ENCODE measurements at places on chromosomes 7 and 10.

DNA sequence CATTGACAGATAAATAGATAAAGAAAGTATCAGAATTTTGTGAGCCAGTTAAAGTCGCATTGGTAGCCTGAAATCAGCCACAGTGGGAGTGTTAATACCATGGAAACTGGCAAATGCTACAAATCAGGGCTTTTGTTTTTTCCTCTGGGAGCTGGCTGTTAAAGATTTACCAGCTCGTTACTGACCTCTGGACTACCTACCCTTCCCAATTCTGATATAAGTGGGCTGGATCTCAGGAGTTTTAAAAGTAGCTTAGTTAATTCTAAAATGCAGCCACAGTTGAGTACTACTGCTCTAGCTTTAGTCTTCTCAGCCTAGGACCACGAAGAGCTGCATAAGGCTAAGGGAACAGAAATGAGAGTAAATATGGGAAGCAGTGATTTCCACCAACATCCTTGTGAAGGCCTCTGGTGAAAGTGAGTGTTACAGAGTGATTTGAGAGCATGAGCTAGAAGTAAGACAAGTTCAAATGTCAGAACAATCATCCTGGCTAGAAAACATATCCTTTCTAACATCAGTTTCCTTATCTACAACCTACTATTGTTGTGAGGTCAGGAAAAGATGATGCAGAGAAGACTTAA, 53.2 kb downstream of the A1CF start:
- no peak overlapping the region for H3K4me3 ChIP-seq
- DNase-seq: no peak
- H3K27me3 ChIP-seq: no peaks in the 10 kb centered on the region
- H3K27ac ChIP-seq: no peak overlapping the region
- no peaks in the 10 kb centered on the region for H3K4me1 ChIP-seq

DNA sequence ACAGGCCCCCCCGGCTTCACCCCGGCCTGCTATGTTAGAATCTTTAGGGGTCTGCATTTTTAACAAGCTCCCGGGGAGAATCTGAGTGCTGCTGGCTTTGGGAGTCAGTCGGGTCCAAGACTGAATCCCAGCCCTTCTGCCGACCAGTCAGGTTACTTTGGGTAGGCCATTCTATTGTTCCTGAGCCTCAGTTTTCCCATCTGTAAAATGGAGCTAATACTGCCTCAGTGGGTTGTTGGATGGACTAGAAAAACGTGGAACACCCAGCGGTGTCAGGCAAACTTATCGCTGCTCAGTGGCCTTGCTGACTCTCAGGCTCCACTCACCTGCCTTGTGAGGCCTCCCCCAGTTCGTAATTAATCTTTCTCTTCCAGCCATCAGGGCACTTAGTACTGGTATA, 11.7 kb downstream of the TBATA start:
- no peaks in the 10 kb centered on the region for H3K4me1 ChIP-seq
- no peaks in the 10 kb centered on the region for H3K27me3 ChIP-seq
- H3K27ac ChIP-seq: no peak overlapping the region
- H3K36me3 ChIP-seq: no peaks in the 10 kb centered on the region
- no peak overlapping the region for H3K4me3 ChIP-seq
- DNase-seq: no peak

DNA sequence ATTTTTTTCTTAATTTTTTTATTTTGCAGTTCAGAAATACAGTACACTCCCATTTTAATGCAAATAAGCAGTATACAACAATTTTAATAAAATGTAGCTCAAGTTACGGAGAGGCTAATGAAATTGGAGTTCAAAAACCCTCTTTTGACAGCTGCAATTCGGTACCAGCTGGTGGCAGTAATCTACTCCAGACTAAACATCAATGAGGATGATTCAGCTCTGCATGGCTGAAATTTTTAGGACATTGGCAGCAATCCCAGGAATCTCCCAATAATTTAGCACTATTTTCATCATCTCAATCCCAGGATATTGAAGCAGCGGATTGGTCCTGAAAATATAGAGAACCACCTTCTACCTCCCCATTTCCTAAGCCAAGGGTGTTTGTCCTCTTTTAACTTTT, 278.8 kb downstream of the CACNA2D1 start:
- no peak overlapping the region for H3K4me3 ChIP-seq
- DNase-seq: no peak
- H3K27me3 ChIP-seq: no peaks in the 10 kb centered on the region
- no peaks in the 10 kb centered on the region for H3K36me3 ChIP-seq

DNA sequence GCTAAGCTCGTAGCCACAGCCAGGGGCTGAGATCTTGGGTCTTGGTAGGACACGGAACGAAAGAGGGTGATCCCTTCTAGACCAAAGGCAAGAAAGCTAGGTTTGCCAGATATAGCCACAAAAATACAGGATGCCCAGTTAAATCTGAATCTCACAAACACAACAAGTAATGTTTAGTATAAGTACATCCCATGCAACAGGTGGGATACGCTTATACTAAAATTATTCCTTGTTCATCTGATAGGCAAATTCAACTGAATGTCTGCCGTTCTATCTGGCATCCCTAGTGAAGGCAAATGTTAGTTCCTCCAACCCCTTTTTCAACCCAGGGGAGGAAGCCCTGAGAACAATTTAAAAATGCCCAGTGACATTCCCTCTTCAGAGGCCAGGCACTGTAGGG, 131.1 kb upstream of the MGMT start:
- H3K27me3 ChIP-seq: no peaks in the 10 kb centered on the region
- DNase-seq: no peak
- no peak overlapping the region for H3K4me3 ChIP-seq
- H3K4me1 ChIP-seq: no peaks in the 10 kb centered on the region

- H3K36me3 ChIP-seq: no peaks in the 10 kb centered on the region
- no peak for DNase-seq
- H3K4me3 ChIP-seq: no peak overlapping the region
Measured at GRCh38 chr7:101559586-101559985, 69.5 kb downstream of the MYL10 start.

DNA sequence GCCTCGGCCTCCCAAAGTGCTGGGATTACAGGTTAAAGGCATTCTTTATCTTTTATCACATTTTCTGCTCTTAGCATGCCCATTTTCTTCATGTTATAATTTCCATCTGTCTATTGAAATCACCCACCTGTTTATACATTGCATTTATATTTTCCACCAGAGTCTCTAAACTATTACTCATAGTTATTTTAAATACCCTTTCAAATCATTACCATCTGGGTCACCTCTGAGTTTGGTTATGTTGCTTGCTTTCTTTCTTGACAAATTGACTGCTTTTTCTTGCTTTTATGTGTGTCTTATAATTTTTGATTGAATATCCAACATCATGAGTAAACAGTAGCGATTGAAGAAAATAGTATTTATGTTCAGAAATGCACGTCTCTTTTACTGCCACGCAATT, 71.4 kb downstream of the TMEM270 start:
- no peaks in the 10 kb centered on the region for H3K27me3 ChIP-seq
- DNase-seq: no peak
- H3K27ac ChIP-seq: no peak overlapping the region

DNA sequence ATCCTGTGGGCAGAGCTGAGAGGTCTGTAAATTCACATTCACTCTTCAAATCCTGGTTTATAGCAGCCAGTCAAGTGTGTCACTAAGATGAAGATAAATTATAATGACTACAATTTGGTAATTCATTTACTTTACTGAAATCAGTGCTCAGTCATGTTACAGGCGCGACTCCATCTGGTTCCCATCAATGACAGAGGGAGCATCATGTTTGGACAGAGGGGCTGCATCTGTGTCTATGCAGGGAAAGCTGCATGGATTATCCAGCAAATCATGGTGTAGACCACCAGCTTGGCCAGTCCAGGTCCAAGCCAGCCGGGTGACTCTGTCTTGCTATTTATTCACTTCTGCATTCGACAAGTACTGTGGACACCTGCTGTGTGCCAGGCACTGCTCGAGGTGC, 214.1 kb upstream of the ZNF32 start:
- H3K4me3 ChIP-seq: no peak overlapping the region
- no peaks in the 10 kb centered on the region for H3K27me3 ChIP-seq
- DNase-seq: no peak
- H3K27ac ChIP-seq: peak overlapping the region; percentile 84
- H3K36me3 ChIP-seq: no peaks in the 10 kb centered on the region

- DNase-seq: no peak
- no peaks in the 10 kb centered on the region for H3K27me3 ChIP-seq
- no peak overlapping the region for H3K4me3 ChIP-seq
- H3K27ac ChIP-seq: no peak overlapping the region
Measured at GRCh38 chr10:4176500-4177281, 391.7 kb upstream of the KLF6 start.

GRCh38 chr10:131532745-131533341, 221.3 kb upstream of the TCERG1L start:
- H3K36me3 ChIP-seq: no peaks in the 10 kb centered on the region
- H3K27me3 ChIP-seq: peaks cover 5% of the 10 kb centered on the region
- no peak for DNase-seq
- H3K27ac ChIP-seq: no peak overlapping the region

- H3K27ac ChIP-seq: no peak overlapping the region
- H3K36me3 ChIP-seq: no peaks in the 10 kb centered on the region
- no peak overlapping the region for H3K4me3 ChIP-seq
- no peak for DNase-seq
- peaks cover 14% of the 10 kb centered on the region for H3K4me1 ChIP-seq
Measured at GRCh38 chr10:60349426-60349825, 40.2 kb downstream of the ANK3 start.

- no peak overlapping the region for H3K4me3 ChIP-seq
- no peaks in the 10 kb centered on the region for H3K4me1 ChIP-seq
- no peaks in the 10 kb centered on the region for H3K36me3 ChIP-seq
- no peak overlapping the region for H3K27ac ChIP-seq
Measured at GRCh38 chr7:16211402-16211925, 209.9 kb downstream of the CRPPA start.

- no peak for DNase-seq
- H3K4me1 ChIP-seq: no peaks in the 10 kb centered on the region
- no peak overlapping the region for H3K4me3 ChIP-seq
- H3K27ac ChIP-seq: no peak overlapping the region
- no peaks in the 10 kb centered on the region for H3K36me3 ChIP-seq
- H3K27me3 ChIP-seq: no peaks in the 10 kb centered on the region
Measured at GRCh38 chr7:139125657-139126056, 16.1 kb upstream of the ZC3HAV1 start.

DNA sequence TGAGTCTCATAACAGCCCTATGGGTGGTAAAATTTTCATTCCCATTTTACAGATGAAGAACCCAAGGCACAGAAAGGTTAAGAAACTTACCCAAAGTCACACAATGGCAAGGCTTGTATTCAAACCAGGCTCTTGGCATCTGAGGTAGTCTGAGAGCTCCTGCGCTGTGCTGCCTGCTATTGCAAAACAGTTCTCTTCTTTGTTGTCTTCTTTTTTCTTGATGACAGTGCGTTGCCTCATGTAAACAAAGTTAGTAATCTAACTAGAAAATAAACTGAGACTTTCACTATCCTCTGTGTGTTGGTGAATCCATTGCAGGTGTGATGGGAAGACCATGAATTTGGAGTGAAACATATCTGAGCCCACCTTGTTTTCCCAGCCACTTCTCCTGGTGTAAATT, 240.8 kb downstream of the PTEN start:
- no peaks in the 10 kb centered on the region for H3K36me3 ChIP-seq
- H3K27ac ChIP-seq: no peak overlapping the region
- H3K4me3 ChIP-seq: no peak overlapping the region
- peaks cover 50% of the 10 kb centered on the region for H3K4me1 ChIP-seq
- H3K27me3 ChIP-seq: no peaks in the 10 kb centered on the region

DNA sequence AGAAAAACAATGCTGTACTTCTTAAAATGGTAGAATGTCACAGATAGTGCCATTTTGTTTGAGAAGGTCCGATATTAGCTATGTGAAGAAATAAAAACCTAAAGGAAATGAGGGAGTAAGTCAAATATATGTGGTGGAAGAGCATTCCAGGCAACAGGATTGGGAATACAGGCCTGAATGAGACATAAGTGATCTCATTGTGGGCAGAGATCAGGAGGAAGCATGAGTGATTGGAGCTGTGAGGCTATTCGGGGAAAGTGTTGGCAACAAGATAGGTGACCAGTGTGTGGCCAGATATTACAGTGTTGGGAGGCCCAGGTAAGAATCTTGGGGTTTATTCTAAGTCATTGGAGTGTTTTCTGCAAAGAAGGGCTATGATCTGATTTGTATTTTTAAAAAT, 41.3 kb upstream of the AGMO start:
- no peaks in the 10 kb centered on the region for H3K36me3 ChIP-seq
- H3K27me3 ChIP-seq: no peaks in the 10 kb centered on the region

DNA sequence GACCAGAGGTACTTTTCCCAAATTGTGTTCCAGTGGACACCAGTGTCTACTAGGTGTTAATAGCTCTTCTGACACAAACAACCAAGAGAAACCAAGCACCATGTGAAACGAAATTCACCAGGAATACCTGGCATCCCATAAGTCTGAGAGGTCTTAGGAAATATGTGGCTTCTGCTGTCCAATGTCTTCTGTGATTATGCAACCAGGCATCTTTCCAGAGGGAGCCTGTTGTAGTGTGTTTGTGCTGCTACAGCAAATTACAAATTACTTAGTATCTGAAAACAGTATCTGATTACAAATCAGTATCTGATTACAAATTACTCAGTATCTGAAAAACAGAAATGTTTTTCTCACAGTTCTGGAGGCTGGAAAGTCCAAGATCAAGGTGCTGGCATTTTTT, 133.6 kb upstream of the NPVF start:
- DNase-seq: no peak
- H3K36me3 ChIP-seq: no peaks in the 10 kb centered on the region
- no peak overlapping the region for H3K27ac ChIP-seq

DNA sequence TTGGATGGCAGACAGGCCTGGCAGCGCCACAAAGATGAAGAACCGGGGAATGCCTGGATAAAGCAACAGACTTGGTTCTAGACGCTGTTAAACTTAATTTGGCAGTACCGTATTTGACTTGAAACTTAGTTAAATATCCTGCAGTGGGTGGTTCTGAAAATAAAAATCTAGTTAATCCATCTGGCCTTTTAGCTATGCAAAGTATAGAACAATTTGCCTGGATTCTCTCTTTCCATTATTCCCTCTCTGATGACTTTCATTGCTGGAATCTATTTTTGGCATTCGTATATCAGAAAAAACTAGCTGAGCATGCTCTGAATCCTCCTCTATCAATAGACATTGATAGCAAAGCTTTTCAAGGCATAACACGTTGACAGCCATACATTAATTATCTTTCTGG, 203.6 kb downstream of the MACC1 start:
- no peak for DNase-seq
- H3K4me3 ChIP-seq: no peak overlapping the region
- no peaks in the 10 kb centered on the region for H3K4me1 ChIP-seq
- no peaks in the 10 kb centered on the region for H3K36me3 ChIP-seq
- H3K27me3 ChIP-seq: no peaks in the 10 kb centered on the region

- no peak for DNase-seq
- no peak overlapping the region for H3K27ac ChIP-seq
- no peak overlapping the region for H3K4me3 ChIP-seq
Measured at GRCh38 chr7:40996233-40996677, 706.6 kb downstream of the INHBA start.

Data from heart right ventricle (tissue), 16 donors.